ENCODE measurements at places on chromosomes 16 and 17.
A peak's percentile ranks its signal among the peaks of the same experiment; 100 is the strongest.

- no peak for DNase-seq
These were observed 24.6 kb downstream of the LYRM9 start for GRCh38 chr17:27868565-27868964.

- no peak for DNase-seq
These were observed 60.8 kb downstream of the TBC1D16 start for GRCh38 chr17:79974566-79975497.

DNA sequence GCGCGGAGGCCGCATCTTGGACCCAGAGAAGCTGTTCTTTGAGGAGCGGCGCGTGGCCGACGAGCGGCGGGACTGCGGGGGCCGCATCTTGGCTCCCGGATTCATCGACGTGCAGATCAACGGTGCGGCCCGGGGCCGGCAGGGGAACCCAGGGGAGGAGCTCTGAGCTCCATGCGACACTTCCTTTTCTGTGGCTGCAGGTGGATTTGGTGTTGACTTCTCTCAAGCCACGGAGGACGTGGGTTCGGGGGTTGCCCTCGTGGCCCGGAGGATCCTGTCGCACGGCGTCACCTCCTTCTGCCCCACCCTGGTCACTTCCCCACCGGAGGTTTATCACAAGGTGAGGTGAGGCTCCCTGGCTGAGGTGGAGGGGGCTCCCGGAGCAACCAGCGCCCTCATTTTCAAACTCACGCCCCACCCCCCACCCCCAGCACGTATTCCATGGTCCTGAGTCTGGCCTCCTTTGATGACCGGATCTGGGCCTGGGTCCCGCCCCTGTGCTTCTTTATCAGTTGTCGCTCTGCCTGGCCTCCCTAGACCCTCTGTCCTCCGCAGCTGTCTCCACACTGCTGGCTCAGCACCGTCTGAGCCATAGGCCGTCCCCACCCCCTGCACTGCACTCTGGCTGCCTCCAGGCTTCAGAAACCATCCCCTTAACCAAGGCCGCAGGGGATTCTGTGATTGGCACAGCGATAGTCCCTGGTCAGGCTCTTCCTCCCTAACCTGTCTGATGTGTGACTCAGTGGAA lies 787 bp downstream of the AMDHD2 start:
- peak; percentile 64 for DNase-seq

DNA sequence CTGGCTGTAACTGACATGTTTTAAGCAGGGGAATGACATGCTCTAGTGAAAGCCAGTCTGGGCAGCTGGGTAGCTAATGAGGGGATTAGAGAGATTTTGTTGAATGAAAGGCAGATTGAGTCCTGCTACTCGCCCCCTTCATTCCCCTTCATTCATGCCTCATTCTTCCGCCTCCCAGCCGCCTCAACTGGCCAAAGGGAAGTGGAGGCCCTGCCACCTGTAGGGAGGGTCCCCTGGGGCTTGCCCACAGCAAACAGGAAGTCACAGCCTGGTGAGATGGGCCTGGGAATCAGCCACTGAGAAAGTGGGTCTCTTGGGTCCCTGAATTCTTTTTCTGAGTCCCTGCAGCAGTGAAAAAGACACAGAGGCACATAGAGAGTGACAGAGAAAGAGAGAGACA lies 1.1 kb upstream of the CD19 start:
- DNase-seq: no peak

DNA sequence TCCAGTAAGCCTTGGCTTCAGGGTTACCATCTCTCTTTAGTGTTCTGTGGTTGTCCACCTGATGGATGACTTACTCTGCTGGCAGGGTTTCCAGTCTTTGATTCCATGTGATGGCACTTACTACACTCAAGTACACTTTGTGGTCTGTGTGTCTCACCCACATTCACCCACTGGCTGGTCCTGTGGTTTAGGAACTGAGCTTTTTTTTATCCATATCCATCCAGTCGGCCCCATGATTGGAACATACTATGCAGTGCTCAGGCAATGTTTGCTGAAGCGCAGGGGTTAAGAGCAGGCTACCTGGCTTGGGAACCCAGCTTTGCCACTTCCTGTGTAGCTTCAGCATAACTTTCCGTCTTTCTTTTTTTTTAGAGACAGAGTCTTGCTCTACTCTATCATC lies 2.8 kb upstream of the FUS start:
- peak; percentile 66 for DNase-seq

DNA sequence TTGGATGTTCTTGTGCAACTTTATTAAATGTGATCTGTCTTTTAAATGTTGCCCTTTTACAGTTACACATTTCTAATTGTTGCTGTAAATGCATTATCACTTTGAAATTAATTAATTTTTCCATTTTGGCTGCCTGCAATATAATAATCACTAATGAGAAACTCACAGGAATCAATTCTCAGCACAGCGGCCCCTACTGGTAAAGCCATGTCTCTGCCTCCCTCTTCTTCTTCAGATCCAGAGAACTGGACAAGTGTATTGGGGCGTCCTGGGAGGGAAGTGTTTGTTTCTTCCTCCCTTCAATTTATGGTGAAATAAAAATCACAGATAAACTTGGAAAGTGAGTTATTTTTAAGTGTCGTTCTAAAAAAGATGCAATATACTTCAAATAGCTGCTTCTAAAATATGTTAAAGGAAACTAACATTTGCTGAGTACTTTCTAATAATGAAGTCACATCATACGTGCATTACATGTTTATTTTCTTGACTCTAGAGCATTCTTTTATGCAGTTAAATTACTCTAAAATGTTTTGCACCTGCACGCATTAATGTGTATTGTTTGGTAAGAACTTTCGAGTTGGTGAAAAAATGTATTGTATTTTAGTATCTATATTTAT lies 338.0 kb downstream of the WWOX start:
- peak; percentile 43 for DNase-seq

DNA sequence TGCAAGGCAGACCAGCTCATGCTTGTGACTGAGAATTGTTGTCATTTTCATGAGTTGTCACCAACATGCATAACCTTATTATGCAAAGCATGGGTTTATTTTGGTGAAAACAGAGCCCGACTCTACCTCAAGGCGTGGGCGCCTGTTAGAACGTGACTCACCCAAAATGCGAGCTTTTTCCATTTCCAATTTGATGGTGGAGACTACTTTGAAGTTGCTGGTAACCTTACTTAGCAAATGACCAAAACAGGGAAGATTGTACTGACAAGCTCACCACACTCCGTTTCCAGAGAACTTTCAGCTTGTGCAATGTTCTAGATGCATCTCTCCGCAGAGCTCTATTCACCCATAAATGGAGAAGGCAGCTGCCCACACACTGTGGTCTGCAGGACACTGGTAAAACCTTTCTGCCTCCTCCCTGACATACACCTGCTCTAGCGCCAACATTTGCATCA lies 284.5 kb downstream of the MAF start:
- peak; percentile 84 for DNase-seq

GRCh38 chr17:45128989-45129388 lies 3.3 kb downstream of the PLCD3 start:
- no peak for DNase-seq

- no peak for DNase-seq
These were observed 236.1 kb downstream of the GRIN2A start for GRCh38 chr16:9946022-9946720.

DNA sequence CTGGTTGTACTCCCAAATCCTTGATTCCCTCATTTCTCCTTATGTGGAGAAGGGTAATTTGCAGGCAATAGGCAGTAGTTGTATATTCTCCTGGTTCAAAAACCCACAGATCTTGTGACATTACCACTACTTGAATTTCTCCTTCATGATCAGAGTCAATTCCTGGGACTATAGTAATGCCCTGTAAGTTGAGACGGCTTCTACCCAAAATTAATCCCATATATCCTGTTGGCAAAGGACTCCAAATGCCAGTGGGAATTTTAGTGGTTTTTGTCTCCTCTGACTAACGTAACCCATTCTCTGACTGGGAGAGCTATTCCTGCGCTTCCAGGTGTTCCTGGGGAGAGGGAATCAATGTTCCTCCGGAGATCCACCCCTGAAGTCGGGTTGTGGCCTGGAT lies 11.6 kb upstream of the ZNF689 start:
- DNase-seq: no peak

- DNase-seq: no peak
These were observed 26.9 kb downstream of the USP43 start for GRCh38 chr17:9672266-9672665.
